H9 (cell line): ENCODE measurements at places on chromosomes 1 and 21. TPM values are rescaled to one million over a fixed set of nuclear protein-coding genes. Genes with fewer than 3 reads are reported as not detected.

The ASCL5 gene
- total RNA-seq = 0.15 and 0.31 TPM in 2 replicates

The SLFNL1 gene
- total RNA-seq = 0.11 TPM in 1 of 2 replicates, not detected in the other

DNA sequence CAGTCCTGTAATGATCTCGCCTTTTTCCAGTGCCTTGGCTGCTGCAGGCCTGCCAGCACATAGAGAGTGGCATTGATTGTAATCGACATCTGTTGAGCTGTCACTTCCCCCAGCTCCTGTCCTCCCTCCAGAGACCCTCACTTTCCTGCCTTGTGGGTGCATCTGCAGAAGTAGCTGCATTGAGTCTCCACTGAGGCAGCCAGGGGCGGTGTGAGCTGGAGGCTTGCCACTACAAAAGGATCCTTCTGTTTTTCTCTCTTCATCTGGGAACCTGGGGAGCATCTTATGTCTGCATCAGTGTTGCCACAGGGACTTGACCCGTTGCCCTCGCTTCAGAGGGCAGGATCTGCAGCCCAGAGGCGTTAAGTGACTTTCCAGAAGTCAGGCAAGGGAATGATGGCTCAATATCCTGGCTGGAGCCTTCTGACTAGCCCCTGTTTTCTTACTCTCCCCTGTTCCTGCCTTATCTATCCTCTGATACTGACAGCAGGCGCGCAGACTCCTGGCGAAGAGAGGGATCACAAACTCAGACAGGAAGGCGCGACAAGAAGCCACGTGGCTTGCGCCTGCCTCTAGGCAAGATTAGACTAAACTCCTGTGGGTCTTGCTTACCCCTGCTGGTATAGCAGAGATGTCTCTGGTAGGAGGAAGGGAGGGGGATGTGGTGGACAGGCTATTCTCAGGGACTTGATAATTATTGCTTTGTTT is 13.3 kb upstream of the FMOD start:
- H3K27me3 ChIP-seq = no peaks in the 10 kb centered on the region
- DNase-seq = no peak
- H3K4me3 ChIP-seq = no peak overlapping the region
- no peaks in the 10 kb centered on the region for H3K36me3 ChIP-seq
- H3K27ac ChIP-seq = no peak overlapping the region

- no peaks in the 10 kb centered on the region for H3K36me3 ChIP-seq
- H3K27me3 ChIP-seq = no peaks in the 10 kb centered on the region
- DNase-seq = no peak
- H3K27ac ChIP-seq = no peak overlapping the region
Measured at GRCh38 chr1:3373175-3373574, 81.3 kb upstream of the ARHGEF16 start.

- H3K4me3 ChIP-seq = no peak overlapping the region
- H3K27ac ChIP-seq = no peak overlapping the region
- no peak for DNase-seq
Measured at GRCh38 chr1:78519446-78519845, 28.7 kb downstream of the PTGFR start.

GRCh38 chr1:4775506-4775905 is 121.1 kb downstream of the AJAP1 start:
- no peaks in the 10 kb centered on the region for H3K27me3 ChIP-seq
- H3K36me3 ChIP-seq = no peaks in the 10 kb centered on the region
- DNase-seq = no peak
- H3K4me1 ChIP-seq = no peaks in the 10 kb centered on the region
- no peak overlapping the region for H3K27ac ChIP-seq

GRCh38 chr21:39712976-39713375 is 32.0 kb upstream of the IGSF5 start:
- H3K27me3 ChIP-seq = no peaks in the 10 kb centered on the region
- H3K4me3 ChIP-seq = no peak overlapping the region
- H3K27ac ChIP-seq = no peak overlapping the region
- H3K4me1 ChIP-seq = peaks cover 4% of the 10 kb centered on the region
- H3K36me3 ChIP-seq = no peaks in the 10 kb centered on the region; the same call in 1 of the 2 replicates

- H3K4me1 ChIP-seq = no peaks in the 10 kb centered on the region
- H3K27me3 ChIP-seq = no peaks in the 10 kb centered on the region
- H3K27ac ChIP-seq = no peak overlapping the region
- no peak overlapping the region for H3K4me3 ChIP-seq
- peak; percentile 65 for DNase-seq
Measured at GRCh38 chr1:178500936-178501554, 4.3 kb upstream of the CLEC20A start.

GRCh38 chr1:3688356-3689137 is 36.2 kb downstream of the TP73 start:
- H3K27me3 ChIP-seq = peaks cover under 1% of the 10 kb centered on the region; the same call in 1 of the 2 replicates
- peak; percentile 81 for DNase-seq
- no peak overlapping the region for H3K4me3 ChIP-seq
- H3K4me1 ChIP-seq = peaks cover 8% of the 10 kb centered on the region; the same call in 1 of the 2 replicates

DNA sequence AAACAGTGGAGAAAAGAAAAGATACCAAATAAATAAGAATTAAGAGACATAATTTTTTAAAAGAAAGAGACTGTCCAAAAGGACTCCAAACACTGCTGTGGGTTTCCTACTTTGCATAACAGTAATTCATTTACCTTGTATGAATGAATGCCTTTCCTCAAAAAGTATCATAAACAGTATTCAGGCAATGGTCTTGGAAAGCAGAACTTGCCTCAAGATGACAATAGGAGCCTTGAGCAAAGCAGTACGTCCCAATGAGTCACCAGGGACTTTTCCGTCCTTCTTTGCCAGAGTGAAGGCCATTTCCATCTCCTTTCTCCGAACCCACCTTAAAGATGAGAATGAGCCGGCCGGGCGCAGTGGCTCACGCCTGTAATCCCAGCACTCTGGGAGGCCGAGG is 186.4 kb downstream of the ZBTB18 start:
- H3K36me3 ChIP-seq = no peaks in the 10 kb centered on the region
- DNase-seq = no peak
- H3K4me3 ChIP-seq = no peak overlapping the region
- no peaks in the 10 kb centered on the region for H3K4me1 ChIP-seq
- H3K27me3 ChIP-seq = no peaks in the 10 kb centered on the region

The F13B gene
- total RNA-seq = not detected in 2 replicates

- H3K27ac ChIP-seq = no peak overlapping the region
- H3K4me1 ChIP-seq = no peaks in the 10 kb centered on the region
- no peaks in the 10 kb centered on the region for H3K36me3 ChIP-seq
- no peaks in the 10 kb centered on the region for H3K27me3 ChIP-seq
Measured at GRCh38 chr1:44377925-44378784, 23.1 kb upstream of the ERI3 start.

DNA sequence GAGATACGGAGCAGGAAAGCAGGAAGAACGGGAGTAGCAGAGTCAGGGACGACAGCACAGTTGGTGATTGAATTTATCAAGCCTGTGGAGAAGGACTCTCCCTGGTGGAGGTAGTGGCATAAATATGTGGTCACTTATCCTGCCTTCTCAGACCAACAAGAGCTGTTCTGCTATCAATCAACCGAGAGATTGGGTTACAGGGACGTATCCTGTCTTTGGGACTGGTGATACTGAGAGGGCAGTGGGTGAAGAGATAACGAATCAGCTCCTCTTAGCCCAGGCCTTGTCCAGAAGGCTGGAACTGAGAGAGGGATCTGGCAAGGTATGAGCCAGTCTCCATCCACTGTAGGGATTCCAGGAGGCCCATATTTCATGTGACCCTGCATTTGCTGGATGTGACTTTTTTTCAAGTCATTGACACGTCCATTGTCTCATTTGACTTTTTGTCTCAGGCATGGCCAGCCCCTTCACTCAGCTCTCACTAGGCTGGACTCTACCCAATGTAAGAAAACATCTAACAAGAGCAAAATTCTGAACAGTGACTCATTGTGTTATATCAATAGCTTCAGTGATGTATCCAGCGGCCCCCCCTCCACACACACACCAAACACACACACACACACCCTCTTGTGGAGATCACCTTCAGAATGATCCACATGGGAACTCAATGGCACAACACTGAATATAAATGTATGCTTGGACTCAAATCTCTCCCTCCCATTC is 11.3 kb downstream of the C1orf116 start:
- peaks cover 5% of the 10 kb centered on the region; the same call in 1 of the 2 replicates for H3K4me1 ChIP-seq
- H3K4me3 ChIP-seq = no peak overlapping the region
- no peak overlapping the region for H3K27ac ChIP-seq
- no peaks in the 10 kb centered on the region for H3K36me3 ChIP-seq
- DNase-seq = no peak
- no peaks in the 10 kb centered on the region for H3K27me3 ChIP-seq

- no peak for DNase-seq
- H3K36me3 ChIP-seq = no peaks in the 10 kb centered on the region
- no peaks in the 10 kb centered on the region for H3K4me1 ChIP-seq
Measured at GRCh38 chr21:16376673-16377072, 646.9 kb downstream of the USP25 start.

The EFNA1 gene
- 1.4 and 1.9 TPM in 2 replicates for total RNA-seq

DNA sequence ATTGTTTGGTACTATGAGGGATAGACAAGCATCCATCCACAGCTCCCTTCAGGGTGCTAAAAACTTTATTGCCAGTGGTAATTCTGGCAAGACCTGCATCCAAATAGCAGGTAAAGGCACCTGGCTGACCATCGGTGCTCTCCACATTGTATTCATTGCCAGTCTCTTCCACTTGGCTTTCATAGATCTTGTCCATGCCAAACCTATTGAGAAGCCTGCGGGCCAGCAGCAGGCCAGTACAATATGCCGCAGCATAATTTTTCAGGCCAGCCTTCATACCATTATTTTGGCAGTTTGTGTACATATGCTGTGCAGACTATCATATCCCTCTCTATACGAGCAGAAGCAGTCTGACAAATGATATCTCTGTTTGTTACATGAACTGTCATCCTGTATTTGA is 70.2 kb downstream of the SWT1 start:
- H3K4me3 ChIP-seq = no peak overlapping the region
- no peak overlapping the region for H3K27ac ChIP-seq
- H3K4me1 ChIP-seq = no peaks in the 10 kb centered on the region
- H3K27me3 ChIP-seq = no peaks in the 10 kb centered on the region
- H3K36me3 ChIP-seq = peaks cover 17% of the 10 kb centered on the region

GRCh38 chr1:93964777-93965200 is 55.6 kb upstream of the GCLM start:
- no peaks in the 10 kb centered on the region for H3K4me1 ChIP-seq
- H3K4me3 ChIP-seq = no peak overlapping the region
- no peaks in the 10 kb centered on the region for H3K27me3 ChIP-seq
- H3K27ac ChIP-seq = no peak overlapping the region

The RAVER2 gene
- 13.3 and 13.6 TPM in 2 replicates for total RNA-seq

DNA sequence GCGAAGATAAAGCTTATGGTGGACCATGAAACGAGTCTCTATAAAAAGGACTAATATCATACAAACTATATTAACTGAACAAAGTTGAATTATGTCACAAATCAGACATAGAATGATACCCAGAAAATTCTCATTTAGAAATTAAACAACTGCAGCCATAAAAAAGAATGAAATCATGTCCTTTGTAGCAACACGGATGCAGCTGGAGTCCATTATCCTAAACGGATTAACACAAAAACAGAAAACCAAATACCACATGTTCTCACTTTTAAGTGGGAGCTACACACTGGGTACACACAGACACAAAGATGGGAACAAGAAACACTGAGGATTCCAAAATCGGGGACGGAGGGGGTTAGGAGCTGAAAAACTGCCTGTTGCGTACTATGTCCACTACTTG is 11.5 kb downstream of the COP1 start:
- H3K4me3 ChIP-seq = no peak overlapping the region
- no peaks in the 10 kb centered on the region for H3K27me3 ChIP-seq
- DNase-seq = no peak
- H3K27ac ChIP-seq = no peak overlapping the region
- H3K36me3 ChIP-seq = peaks cover 5% of the 10 kb centered on the region; the same call in 1 of the 2 replicates

The POLR3C gene
- 33.4 and 37.2 TPM in 2 replicates for total RNA-seq

DNA sequence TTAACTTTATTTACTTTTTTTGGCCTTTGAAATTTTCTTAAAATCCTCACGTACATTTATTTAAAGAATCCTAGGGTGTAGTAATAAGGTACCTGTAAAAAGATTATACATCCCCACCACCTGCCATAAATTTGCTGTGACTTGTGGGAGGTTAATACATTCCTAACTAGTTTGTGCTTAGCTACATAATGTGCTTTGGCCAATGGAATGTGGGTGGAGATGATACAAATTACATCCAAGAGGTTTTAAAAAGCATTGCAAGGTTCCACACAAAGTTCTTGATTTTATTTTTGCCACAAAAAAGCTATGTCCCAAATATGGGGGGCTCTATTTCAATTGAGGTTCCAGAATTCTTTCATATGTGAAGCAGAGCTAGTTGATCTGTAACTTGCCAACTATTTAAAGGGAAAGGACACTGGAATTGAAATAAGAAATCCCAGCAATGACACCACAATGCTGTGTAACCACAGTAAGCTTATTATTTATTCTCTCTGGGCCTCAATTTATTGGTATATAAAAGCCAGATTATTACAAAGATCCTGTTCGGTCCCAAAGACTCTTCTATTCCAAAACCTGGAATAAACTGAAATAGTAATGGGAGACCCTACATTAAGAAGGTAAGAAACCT is 15.7 kb downstream of the ASPM start:
- H3K4me3 ChIP-seq = no peak overlapping the region
- H3K36me3 ChIP-seq = peaks cover 51% of the 10 kb centered on the region
- no peaks in the 10 kb centered on the region for H3K4me1 ChIP-seq
- H3K27ac ChIP-seq = no peak overlapping the region

The ANKRD65 gene
- total RNA-seq = 3.1 and 3.2 TPM in 2 replicates

DNA sequence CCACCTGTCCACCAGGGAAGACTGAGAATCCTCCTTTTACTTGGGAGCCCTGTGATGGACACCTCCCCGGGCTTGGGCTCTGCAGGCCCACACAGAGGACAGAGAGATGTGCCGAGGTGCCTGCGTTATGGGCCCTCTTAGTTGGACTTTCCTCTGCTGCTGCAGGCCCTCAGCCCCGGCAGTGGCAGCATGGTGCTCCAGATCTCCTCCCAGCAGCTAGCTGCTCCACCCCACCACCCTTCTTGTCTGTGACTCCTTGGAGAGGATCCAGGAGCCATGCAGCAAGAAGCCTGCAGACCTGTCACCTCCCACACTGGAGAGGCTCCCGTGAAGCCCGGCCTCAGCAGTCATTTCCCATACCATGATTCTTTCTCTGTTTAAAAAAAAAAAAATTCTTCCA is 27.4 kb downstream of the PHGDH start:
- no peak overlapping the region for H3K27ac ChIP-seq
- peaks cover 63% of the 10 kb centered on the region for H3K36me3 ChIP-seq
- no peak for DNase-seq
- H3K4me1 ChIP-seq = no peaks in the 10 kb centered on the region
- no peaks in the 10 kb centered on the region; the same call in 1 of the 2 replicates for H3K27me3 ChIP-seq
- H3K4me3 ChIP-seq = no peak overlapping the region; the same call in 2 of the 3 replicates

The SPRR2A gene
- not detected in 2 replicates for total RNA-seq
